ENCODE measurements at places on chromosomes 1 and 21. TPM values are rescaled to one million over a fixed set of nuclear protein-coding genes. Genes with fewer than 3 reads are reported as not detected.

DNA sequence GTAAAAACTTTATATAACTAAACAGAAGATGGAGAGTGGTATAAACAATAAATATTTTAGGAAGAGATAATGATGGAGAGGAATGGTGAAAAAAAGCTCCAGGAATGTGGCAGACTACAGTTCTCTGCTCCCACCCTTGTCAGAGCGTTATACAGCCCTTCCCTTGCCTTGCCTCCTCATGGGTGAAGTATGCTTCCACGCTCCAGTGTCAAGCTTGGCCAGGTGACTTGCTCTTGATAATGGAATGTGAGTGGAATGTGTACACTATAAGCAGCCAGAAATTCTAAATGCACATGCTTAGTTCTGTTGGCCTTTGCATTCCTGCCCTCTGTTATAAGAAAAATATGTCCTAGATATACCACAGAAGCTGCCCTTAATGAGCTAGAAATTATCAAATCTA lies 24.7 kb upstream of the POGK start:
- peak; percentile 12 for DNase-seq

- DNase-seq, result no peak
Observed at GRCh38 chr1:103125219-103125618, 16.9 kb upstream of the COL11A1 start.

- DNase-seq, result no peak
Observed at GRCh38 chr1:16076865-16077238, 3.4 kb upstream of the FAM131C start.

GRCh38 chr1:37567023-37567422 lies 10.3 kb downstream of the DNALI1 start:
- DNase-seq, result no peak

DNA sequence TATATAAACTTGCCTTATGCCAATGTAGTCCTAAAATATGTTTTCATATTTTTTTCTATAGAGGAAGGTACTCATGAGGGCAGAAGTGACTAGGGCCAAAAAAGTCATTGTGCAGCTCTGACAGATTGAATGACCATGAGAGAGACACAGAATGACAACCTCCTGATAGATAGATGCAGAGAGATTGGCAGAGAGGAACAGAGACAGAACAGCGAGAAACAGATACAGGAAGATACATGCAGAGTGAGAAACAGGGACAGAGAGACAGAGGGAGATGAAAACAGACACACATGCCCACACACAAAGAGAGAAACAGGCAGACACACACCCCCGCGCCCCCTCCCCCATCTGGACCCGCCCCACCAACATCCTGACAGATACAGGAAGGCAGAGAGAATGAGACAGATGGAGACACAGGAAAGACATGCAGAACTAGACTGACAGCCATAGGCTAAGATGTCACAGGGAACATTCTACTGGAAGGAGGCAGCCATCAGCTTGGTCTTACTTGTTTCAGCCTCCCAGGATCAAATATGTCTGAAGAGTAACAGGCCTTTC lies 211.1 kb downstream of the ST6GALNAC3 start:
- no peak for DNase-seq

DNA sequence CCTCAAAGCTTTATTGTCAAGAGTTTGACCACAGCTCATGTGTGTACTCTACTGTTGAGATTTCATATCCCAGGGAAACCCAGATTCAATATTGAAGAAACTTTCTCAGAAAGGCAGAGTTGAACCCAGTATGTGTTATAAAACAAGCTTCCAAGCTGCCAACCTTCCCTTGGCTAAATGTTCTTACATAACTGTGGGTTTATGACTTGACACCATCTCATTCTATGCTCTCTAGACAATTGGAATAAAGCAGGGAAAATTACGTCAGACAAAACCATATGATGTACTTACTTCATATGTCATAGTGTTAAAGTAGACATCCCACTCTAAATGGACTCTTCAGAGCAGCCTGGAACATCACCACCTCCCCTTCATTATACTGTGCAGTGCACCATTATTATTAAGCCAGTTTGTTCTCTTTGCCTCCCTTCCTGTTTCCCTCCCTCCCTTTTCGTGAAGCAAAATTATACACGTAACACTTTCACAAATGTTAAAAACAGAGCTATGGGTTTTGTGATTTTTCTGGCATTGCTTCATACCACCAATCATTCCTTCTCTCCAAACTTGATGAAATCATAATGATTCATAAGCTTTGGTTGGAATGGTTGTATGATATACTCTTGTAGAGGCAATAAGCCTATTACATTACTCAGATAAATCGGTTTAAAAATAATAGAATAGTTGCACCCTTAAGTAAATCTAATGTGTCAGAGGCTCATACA lies 507.2 kb downstream of the LTN1 start:
- DNase-seq, result no peak

GRCh38 chr1:234725177-234726132 lies 115.5 kb upstream of the IRF2BP2 start:
- DNase-seq, result no peak

Gene PTGFR
- polyA plus RNA-seq, result 0.25 TPM

- DNase-seq, result no peak
Observed at GRCh38 chr1:9317591-9318417, 25.1 kb downstream of the SPSB1 start.

Gene PRKAA2
- 22.5 TPM for polyA plus RNA-seq

Gene LRP8
- polyA plus RNA-seq, result 6.9 TPM

DNA sequence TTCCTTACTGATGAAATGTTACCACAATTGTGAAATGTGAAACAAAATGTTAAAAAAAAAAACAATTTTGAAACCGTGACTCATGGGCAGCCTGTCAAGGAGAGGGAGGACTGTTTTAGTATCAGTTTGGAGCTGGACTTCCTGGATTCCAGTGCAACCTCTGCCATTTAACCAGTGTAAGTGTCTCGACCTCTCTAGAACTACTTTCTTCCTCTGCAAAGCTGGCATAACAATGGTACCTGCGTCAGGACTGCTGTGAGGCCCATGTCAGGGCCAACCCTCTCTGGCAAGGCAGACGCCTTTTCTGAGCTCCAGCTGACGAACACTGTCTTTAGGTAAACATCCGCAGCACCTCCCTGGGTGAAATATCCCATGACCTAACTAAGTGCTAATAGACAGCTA lies 20.9 kb downstream of the URB1 start:
- no peak for DNase-seq

DNA sequence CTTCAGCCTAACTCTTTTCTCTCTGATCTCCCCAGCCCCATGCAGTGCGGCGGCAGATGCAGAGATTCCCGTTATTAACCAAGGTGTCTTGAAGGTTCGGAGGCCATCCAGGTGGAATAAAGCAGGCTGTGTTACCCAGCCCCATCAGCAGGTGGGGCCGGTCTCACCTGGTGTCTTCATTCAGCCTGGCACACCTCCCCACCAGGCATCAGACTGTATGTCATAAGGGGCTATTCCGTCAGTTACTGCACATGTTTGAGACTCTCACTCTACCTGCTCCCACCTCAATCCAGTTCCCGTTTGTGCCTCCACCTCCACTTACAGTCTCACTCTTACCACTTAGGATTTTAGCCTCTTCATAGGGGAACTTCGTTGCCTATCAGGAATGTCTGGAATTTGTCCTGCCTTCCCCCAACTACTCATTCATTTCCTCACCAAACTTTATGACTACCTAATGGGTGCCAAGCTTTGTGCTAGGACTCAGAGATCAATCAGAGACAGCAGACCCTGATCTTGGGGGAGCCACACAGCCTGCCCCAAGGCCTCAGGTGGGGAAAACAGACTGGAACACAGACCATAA lies 170.2 kb downstream of the PLPP3 start:
- no peak for DNase-seq

Gene TSPEAR
- polyA plus RNA-seq, result 0.96 TPM

DNA sequence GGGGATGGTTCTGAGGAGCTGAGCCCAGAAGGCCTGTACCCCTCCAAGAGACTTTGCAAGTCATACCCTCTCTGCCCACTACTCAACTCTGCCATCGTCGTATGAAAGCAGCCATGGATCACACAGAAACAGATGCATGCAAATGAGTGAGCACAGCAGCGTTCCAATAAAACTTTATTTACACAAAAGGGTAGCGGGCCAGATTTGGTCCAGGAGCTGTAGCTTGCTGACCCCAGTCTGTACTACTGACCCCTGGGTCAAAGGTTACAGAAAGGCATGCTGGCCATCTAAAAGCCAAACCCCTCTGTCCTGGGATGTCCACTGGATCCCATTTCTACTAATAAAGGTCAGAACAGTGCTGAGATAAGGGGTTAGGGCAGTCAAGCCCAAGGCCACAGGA lies 8.8 kb upstream of the AGTRAP start:
- no peak for DNase-seq

DNA sequence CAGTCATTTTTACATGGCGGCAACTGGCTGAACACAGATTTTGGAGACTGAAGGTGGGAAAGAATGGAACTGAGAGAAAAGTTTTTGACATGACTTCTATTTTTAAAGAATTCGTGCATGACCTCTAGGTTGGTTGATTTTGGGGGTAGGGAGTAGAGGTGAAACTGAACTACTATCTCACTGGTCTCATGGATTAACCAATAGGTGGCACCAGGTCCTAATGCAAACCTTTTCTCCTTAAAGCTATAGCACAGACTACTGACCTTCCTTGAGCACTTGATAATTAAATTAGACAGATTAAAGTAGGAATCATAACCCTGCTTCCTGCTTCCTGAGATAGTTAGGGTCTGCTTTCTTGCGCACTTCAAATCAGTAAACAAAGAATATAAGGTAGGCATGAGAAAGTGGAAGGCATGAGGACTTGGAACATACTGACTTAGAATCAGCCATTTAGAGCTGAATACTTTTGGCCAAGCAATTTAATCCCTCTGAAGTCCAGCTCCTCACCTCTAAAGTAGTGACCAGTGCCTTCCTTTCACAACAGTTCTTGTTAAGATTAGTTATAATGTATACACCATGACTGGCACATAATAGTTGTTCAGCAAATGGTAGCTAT lies 206.0 kb downstream of the CENPF start:
- DNase-seq, result peak; percentile 4

- no peak for DNase-seq
Observed at GRCh38 chr1:221620437-221621384, 121.2 kb downstream of the DUSP10 start.

DNA sequence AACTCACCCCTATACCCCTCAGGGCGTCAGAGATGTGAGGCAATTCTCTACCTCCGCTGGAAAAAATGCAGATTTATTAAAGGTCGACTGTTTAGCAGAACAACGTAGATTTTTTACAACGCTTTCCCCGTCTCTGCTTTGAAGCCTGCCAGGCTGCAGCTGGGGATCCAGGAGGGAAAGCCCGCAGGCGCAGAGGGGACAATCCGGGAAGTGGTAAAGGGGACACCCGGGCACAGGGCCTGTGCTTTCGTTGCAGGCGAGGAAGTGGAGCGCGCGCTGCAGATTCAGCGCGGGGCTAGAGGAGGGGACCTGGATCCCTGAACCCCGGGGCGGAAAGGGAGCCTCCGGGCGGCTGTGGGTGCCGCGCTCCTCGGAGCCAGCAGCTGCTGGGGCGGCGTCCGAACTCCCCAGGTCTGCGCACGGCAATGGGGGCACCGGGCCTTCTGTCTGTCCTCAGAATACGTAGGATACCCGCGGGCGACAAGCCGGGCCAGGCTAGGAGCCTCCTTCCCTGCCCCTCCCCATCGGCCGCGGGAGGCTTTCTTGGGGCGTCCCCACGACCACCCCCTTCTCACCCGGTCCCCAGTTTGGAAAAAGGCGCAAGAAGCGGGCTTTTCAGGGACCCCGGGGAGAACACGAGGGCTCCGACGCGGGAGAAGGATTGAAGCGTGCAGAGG lies 5.5 kb downstream of the SIM2 start:
- no peak for DNase-seq

- DNase-seq, result no peak
Observed at GRCh38 chr21:37136261-37136660, 63.2 kb downstream of the TTC3 start.

DNA sequence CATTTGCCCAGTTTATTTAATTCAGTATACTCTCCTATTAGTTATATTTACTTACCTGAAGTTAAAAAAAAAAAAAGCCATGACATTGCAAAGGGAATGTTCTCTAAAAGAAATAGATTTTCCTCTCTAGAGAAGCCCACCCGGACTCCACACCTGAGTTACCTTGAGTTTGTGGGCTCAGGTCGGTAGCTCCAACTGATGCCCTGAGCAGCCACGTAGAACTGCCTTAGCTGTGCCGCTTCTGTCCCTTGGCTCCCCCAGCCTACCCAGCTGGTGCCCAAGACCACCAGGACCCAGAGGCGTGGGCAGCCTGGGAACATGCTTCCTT lies 250 bp downstream of the F5 start:
- DNase-seq, result no peak

Measured in left kidney (tissue), 8 donors.